Posterior cingulate gyrus (tissue), 11 donors: ENCODE measurements at places on chromosomes 2 and 18.
A peak's percentile ranks its signal among the peaks of the same experiment; 100 is the strongest.

DNA sequence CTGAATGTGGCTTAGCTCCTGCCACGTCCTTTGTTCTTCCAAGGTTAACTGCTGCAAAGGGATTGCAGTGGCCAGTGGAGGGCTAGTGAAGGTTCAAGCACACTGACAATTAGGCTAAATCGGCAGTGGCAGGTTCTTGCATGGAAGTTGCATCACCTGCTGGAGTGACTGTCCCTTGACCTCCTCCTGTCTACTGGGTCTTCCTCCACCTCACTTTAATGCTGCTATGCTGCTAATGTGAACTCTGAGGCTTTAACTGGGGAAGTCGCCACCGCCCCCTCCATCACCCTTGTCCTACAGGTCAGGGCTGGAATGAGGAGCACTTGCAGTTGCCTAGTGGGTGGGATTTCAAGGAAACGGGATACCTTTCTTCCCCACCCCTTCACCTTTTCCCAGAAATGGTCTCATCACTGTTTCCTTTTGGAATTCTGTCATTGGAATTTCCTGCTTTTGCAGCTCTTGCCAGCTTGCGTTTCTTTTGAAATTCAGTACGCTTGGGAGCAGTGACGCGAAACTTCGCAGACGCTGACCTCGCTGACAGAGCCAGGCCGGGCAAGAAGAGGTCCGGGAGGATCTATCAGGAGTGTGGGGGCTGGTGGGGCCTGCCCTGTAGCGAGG is 150.3 kb downstream of the SH3RF3 start:
- no peak for DNase-seq

- no peak for DNase-seq
Measured at GRCh38 chr2:195442458-195443175, 214.4 kb upstream of the SLC39A10 start.

- DNase-seq = no peak
Measured at GRCh38 chr2:186751790-186752189, 57.9 kb downstream of the FAM171B start.

- DNase-seq = peak; percentile 43
Measured at GRCh38 chr2:182642328-182642727, 73.7 kb upstream of the DNAJC10 start.

GRCh38 chr2:18049325-18049724 is 170.9 kb downstream of the KCNS3 start:
- DNase-seq = peak; percentile 50

DNA sequence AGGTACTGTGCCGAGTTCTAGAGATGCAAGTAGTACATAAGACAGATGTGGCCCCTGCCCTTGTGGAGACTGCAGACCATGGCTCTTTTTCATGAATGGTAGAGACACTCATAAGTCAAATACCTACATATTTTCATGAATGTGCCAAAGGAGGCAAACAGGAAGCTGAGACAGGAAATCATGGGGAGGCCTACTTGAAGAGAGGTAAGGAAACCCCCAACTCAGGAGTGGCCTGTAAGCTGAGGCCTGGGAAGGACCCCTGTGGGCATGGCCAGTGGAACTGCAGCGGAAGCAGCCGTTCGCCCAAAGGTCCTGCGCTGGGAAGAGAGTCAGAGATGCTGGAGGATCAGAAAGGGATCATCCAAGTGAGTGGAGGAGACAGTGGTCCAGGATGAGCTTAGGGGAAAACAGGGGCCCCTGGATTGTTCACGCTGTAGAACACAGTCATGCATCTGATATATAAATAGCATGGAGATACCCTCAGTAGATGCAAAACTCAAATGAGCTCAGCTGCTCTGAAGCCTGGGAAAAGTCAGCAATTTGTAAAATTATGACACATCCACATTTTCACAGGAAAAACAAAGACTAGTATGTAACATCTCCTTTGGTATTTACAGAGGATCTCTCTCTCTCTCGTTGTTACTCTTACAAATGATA is 228.9 kb downstream of the NEDD4L start:
- DNase-seq = no peak

DNA sequence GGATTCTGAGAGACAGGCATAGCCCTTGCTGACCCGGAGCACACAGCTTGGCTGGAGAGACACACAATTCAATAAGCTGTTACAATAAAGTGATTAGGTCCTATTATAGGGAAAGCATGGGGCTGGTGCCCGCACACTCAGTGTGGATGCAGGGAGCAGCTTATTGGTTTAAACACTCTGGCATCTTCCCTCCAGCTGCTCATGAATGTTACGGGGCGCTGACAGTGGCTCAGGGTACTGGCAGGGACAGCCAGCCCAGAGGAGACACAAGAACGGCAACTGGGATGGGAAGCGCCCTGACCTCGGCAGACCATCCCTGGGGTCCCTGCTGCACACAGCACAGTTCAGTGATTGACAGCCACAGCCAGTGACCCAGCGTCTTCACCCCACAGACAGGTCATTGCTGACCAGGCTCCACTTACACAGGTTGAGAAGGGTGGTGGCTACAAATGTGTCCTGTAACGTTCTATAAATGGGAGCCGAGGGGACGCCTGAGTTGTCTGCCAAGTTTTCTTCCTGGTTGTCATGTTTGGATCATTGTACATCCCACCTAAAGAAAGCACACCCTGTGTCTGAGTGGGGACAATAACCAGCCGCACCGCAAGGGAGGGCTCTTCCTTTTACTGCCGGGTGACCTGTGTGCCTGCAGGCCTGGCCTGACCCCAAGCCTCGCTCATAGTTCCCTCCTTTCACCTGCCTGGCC is 60.3 kb downstream of the SH3BP4 start:
- DNase-seq = no peak

DNA sequence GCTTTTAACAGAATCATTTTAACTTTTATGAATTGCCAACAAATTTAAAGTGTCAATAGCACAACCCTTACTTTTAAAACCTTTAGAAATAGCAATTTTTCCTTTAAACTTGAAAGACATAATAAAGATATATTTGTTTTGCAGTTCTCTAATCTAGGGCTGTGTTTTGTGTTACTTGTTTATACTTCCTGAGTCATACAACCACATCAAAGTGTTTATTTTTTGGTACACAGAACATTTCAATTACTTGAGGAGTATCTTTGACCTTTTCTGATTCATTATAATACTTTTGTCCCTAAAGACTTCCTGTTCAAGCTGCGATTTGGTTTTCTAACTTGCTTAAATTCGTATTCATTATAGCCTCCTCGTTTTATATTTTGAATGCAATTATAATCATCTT is 21.8 kb downstream of the TYW5 start:
- no peak for DNase-seq

GRCh38 chr2:234913208-234913626 is 38.6 kb upstream of the SH3BP4 start:
- no peak for DNase-seq

GRCh38 chr2:213069531-213069930 is 81.9 kb downstream of the IKZF2 start:
- no peak for DNase-seq

GRCh38 chr2:8422450-8422800 is 259.4 kb upstream of the ID2 start:
- no peak for DNase-seq

- no peak for DNase-seq
Measured at GRCh38 chr2:163044114-163044513, 205.5 kb upstream of the KCNH7 start.

- DNase-seq = no peak
Measured at GRCh38 chr2:186486651-186487647, 889 bp downstream of the ZC3H15 start.

DNA sequence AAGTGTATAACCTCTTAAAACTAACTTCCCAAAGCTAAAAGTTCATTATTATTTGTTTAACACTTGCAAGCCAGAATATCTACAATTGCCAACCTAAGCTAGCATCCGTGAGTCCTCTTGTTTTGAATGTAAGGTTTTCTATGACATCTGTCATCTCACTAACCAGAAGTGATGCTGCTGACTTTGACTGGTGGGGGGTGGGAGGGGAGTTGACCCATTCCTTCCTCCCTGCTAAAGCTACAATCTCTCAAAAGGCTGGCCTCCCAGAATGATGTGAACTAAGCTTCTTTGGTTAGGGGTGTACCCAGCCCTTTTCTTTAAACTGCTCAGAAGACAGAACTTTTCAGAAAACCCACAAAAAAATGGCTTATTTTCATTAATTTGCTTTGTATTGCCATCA is 280.6 kb downstream of the ZEB2 start:
- no peak for DNase-seq

- no peak for DNase-seq
Measured at GRCh38 chr2:192236136-192236535, 41.4 kb upstream of the TMEFF2 start.

DNA sequence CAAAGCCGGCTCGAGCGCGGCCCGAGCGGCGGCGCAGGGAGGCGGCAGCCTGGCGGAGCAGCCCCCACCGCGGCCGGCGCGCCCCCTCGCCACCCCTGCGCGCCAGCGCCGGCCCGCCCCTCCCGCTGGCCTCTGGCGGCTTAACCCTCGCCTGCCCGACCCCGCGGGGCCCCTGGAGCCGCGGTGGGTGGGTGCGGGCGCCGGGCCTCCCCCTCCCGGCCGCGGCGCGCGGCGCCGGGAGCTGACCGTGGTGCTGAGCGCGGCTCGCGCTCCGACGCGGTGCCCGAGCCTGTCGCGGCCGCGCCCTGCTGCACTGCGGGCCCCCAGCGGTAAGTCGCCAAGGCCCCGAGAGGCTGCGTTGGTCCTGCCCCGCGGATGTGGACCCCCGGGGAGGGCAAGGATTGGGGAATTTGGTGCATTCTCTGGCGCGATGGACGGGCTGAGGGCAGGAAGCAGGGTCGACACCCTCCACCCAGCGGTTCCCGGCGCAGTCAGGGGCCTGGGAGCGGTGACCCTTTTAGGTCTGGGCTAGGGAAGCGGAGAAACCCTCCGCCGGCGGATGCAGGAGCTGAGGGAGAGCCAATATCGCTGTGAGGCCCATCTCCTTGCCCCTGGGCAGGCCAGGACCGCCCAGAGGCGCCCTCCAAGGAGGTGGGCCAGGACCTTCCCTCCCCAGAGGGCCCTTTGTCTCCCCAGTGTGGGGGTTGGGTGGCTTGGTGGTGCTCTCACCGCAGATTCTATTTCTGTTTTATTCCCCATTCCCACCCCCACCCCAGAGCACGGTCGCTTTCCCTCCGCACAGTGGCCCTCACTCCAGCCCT is 923 bp downstream of the AMER3 start:
- DNase-seq = no peak

- DNase-seq = no peak
Measured at GRCh38 chr2:68926796-68927195, 25.9 kb downstream of the GKN2 start.
